HepG2 (cell line): ENCODE measurements at places on chromosomes 11 and 22.

DNA sequence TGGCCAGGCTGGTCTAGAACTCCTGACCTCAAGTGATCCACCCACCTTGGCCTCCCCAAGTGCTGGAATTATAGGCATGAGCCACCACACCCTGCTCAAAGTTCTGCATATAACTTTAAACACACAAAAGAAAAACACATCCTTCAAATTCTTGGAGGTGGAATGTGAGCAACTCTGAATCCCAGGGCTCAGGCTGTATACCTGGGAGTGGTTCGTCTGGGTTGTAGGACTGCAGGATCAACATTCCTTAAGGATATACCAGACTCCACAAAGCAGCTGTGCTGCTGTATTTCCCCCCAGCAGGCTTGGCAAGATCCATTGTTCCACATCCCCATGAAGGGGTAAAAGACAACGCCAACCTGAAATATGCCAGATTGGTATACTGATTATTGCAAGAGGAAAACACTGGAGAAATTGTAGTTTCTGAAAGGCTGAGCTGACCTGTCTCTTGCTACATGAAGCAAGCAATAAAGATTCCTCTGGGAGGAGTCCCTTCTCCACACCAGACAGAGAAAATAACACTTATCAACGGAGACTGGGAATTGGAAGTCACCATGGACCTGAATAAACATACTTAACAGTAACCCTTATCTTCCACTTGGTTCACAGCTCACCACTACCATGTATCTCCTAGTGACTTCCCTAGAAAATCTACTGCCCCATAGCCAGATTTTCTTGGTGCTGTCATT lies 12.2 kb upstream of the RPS3 start:
- no peak for DNase-seq

- DNase-seq, result peak; percentile 26
Measured at GRCh38 chr22:33404723-33405122, 346.5 kb upstream of the SYN3 start.

DNA sequence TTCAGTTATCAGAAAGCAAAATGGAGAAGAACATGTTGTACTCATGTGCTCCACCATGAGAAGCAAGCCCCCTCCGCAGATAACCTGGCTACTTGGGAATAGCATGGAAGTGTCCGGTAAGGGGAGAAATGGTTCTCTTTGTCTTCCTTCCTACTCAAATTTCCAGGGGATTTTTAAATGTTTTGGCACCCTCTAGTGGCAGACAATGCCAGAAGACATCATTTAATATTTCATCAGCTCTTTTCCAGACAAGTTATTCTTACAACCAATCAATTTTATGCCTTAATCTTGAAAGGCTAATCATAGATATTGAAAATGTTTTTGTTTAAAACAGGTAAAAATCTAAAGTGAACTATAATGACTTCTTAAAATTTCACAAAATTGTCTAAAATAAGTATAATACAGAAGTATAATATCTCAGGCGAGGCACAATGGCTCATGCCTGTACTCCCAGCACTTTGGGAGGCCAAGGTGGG lies 15.7 kb downstream of the CRTAM start:
- DNase-seq, result peak; percentile 66

- DNase-seq, result no peak
Measured at GRCh38 chr11:81005595-81005994, 1564.8 kb upstream of the TENM4 start.

DNA sequence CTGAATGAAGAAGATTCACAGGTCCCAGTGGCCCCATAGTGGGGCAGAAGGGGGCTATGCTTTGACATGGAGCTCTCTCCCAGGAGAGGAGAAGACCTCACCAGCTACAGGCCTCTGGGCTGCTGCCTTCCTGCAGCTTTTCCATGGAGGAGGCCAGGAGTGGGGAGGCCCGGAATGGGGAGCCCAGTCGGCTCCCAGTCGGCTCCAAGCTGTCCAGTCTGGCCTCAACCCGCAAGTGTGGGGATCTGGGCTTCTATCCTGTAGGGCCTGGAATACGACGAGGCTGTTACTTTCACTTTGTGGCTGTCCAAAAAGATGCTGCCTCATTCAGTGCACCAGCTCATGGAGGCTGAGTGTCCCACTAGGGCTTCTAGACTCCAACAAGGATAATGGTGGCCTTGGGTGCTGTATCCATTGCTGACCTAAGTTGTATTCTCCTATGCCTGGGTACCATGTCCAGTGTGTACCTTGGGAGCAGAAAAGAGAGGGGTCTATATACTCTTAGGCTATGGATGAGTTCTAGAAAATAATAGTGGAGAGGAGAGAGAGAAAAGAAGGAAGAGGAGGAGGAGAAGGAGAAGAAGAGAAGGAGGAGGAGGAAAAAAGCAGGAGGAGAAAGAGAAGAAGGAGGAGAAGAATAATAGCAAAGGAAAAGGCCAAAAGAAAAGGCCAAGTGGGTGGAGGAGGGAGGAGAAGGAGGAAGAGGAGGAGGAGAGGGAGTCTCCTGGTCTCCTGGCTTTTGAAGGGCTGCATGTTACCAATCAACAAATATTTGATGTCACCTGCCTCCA lies 1.1 kb downstream of the MYO18B start:
- no peak for DNase-seq

DNA sequence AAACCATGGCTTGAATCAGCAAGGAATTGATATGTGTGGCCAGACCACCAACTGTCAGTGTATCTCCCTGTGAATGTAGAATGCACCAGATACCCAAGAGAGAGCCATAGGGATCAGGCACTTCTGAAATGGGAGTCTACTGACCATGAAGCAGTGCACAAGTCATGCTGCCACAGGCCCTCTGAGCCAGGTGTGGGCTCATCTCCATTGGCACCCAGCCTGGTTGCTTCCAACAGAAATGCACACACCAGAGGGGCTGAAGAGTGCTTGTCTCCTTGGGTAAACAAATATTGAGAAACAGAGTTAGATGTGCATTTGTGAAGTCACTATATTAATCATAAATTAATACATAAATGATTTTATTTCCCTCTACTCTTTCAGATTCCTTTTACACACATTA lies 28.4 kb upstream of the PANX1 start:
- DNase-seq, result no peak

DNA sequence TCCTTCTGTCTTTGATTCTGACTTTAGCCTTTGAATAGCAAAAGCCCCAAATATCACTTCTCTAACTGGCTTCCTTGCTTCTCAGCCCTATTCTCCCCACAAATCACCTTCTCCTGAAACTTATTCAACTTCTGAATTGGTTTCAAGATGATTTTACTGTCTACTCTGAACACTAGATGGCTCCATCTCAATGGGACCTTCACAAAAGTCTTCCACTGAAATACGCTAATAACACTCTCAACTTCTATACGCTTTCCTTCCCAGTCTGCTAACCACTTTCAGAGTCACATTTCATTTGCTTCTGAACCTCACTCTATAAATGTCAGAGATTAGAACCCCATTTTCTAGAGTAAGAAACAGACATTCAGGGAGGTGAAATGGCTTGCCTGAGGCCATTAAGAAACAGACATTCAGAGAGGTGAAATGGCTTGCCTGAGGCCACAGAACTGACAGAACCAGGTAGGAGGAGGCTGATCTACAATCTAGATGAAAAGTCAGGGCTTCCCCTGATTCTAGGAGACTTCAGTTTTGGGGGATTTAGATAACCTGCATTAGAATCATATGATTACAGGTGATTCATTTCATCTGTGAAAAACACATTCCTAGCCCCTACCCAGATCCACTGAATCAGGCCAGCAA lies 20.6 kb downstream of the MORC2 start:
- DNase-seq, result peak; percentile 26

- no peak for DNase-seq
Measured at GRCh38 chr11:47983464-47984397, 3.4 kb downstream of the PTPRJ start.

GRCh38 chr11:20474176-20474881 lies 86.8 kb downstream of the PRMT3 start:
- DNase-seq, result no peak

GRCh38 chr11:126949066-126949891 lies 51.3 kb downstream of the KIRREL3 start:
- no peak for DNase-seq

GRCh38 chr11:95884376-95884775 lies 39.5 kb downstream of the MTMR2 start:
- no peak for DNase-seq

GRCh38 chr22:35400501-35400790 lies 506 bp downstream of the MCM5 start:
- DNase-seq, result no peak

GRCh38 chr11:14773755-14774154 lies 118.3 kb downstream of the CYP2R1 start:
- no peak for DNase-seq

- DNase-seq, result no peak
Measured at GRCh38 chr11:86228269-86229038, 16.1 kb upstream of the EED start.

GRCh38 chr11:66032957-66033735 lies 6.9 kb upstream of the CATSPER1 start:
- DNase-seq, result no peak

- DNase-seq, result no peak
Measured at GRCh38 chr11:35118906-35119305, 20.1 kb upstream of the CD44 start.

GRCh38 chr11:43631732-43632131 lies 48.8 kb upstream of the HSD17B12 start:
- no peak for DNase-seq

GRCh38 chr22:30247974-30248373 lies 1.4 kb upstream of the LIF start:
- no peak for DNase-seq

DNA sequence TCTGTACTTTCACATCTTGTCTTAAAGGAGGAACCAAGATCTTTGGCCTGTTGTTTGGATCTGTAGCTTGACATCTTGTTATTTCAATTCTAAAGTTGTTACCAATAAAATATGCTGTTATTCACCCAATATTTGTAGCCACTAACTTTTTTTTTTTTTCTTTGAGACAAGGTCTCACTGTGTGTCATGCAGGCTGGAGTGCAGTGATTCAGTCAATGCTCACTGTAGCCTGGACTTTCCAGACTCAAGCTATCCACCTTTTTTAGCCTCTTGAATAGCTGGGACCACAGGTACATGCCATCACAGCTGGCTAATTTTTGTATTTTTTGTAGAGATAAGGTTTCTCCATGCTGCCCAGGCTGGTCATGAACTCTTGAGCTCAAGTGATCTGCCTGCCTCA lies 769.4 kb downstream of the DLG2 start:
- DNase-seq, result no peak

GRCh38 chr11:86459682-86460460 lies 85.2 kb downstream of the CCDC81 start:
- DNase-seq, result peak; percentile 49

DNA sequence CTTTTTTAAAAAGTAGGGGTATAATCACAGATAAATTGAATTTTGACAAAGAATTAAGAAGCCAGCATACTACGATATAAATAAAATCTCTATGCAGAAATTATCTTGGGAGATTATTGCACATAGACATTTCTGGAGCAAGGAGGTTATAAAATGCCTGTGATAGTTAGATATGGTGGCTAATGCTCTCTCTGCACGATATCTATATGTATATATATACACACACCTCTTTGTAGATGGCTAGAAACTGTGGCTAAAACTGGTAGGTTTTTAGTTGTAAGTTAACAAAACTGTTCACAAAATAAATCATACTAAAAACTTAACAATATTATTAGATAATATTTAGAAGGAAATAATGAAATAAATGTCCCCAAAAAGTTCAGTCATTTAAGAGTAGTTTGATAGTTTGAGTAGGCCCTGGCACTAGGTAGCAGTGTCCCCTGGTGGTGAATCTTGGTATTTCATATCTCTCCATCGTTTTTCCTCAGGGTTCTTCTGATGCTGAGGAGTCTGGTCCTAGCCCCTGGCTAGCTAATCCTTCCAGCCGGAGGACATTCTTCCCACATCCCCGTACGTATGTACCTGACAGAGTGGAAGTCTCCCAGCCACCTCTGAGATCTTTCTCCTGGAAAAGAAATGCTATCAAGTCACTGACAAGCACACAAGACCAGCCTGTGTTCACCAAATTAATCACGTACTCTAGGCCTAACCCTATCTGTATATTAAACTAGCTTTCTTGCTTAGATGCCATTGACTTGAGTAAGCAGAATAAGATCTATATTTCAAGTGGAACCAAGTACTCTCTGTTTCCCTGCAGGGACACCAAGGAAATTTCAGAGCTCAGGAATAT lies 32.2 kb downstream of the ART5 start:
- DNase-seq, result peak; percentile 13

GRCh38 chr11:101574886-101575285 lies 8.9 kb downstream of the TRPC6 start:
- DNase-seq, result no peak

DNA sequence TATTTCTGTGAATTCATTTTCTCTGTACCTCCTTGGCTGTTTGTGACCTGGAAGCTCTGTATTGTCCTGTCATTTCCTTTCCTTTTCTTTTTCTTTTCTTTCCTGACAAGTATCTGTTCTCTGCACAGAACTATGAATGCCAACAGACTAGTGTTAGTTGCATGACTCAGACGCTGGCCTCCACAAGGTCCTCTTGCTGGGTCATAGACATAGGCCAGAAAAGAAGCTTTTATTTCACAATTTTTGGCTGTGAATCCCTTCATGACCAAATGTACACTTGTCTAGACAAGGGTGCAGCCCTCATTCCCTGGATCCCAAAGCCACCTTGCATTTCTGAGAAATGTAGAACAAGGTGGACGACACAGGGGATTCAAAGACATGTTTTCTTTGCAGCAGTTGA lies 104.1 kb upstream of the MTNR1B start:
- no peak for DNase-seq

GRCh38 chr22:25942856-25943411 lies 200.9 kb downstream of the MYO18B start:
- DNase-seq, result no peak

DNA sequence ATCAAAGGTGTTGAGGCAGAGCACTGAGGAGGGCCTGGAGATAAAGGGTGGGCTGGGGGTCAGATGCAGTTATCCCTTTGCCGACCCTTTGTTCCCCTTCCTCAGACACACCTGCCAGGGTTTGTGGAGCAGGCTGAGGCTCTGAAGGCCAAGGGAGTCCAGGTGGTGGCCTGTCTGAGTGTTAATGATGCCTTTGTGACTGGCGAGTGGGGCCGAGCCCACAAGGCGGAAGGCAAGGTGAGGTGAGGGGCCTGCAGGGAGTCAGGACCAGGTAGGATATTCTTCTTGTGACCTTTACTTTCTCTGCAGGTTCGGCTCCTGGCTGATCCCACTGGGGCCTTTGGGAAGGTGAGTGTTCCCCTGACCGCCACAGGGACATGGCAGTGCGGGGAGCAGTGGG lies 2.6 kb downstream of the PRDX5 start:
- no peak for DNase-seq
